ENCODE measurements at places on chromosomes 5 and 9. TPM values are rescaled to one million over a fixed set of nuclear protein-coding genes. Genes with fewer than 3 reads are reported as not detected.

MAP1B gene
- total RNA-seq, result 15.4 TPM

WNT8A gene
- not detected for total RNA-seq

SPATA31E1 gene
- total RNA-seq, result not detected

INSL6 gene
- total RNA-seq, result not detected

SLC46A2 gene
- total RNA-seq, result not detected

MLANA gene
- not detected for total RNA-seq

SPINK13 gene
- total RNA-seq, result not detected

ALG2 gene
- 61.4 TPM for total RNA-seq

RNF38 gene
- total RNA-seq, result 14.5 TPM

PFN3 gene
- not detected for total RNA-seq

ANKRD18B gene
- 8.0 TPM for total RNA-seq

OLFM1 gene
- not detected for total RNA-seq
